Activated CD4-positive, alpha-beta T cell treated with anti-CD3 and anti-CD28 coated beads for 4 hours (primary cell): ENCODE measurements at places on chromosomes 4 and X.

DNA sequence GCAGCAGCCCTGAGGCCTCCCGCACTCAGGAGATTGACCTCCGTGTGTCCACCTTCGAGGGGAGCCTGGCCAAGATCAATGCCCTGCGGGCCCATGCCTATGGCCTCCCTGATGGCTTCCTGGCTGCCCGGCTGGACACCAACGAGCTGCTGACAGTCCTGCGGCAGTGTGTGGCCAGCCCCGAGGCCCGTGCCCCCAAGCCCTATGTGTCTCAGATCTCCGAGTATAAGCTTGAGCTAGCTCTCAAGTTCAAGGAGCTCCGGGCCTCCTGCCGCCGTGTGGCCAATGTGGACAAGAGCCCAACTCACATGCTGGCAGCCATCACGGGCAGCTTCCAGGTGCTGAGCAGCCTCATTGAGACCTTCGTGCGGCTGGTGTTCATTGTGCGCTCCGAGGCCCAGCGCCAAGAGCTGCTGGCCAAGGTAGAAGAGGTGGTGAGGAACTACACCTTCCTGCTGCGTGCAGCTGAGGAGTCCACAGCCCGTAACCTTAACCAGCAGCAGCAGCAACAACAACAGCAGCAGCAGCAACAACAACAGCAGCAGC, 25.5 kb upstream of the PRPS1 start:
- DNase-seq = no peak

DNA sequence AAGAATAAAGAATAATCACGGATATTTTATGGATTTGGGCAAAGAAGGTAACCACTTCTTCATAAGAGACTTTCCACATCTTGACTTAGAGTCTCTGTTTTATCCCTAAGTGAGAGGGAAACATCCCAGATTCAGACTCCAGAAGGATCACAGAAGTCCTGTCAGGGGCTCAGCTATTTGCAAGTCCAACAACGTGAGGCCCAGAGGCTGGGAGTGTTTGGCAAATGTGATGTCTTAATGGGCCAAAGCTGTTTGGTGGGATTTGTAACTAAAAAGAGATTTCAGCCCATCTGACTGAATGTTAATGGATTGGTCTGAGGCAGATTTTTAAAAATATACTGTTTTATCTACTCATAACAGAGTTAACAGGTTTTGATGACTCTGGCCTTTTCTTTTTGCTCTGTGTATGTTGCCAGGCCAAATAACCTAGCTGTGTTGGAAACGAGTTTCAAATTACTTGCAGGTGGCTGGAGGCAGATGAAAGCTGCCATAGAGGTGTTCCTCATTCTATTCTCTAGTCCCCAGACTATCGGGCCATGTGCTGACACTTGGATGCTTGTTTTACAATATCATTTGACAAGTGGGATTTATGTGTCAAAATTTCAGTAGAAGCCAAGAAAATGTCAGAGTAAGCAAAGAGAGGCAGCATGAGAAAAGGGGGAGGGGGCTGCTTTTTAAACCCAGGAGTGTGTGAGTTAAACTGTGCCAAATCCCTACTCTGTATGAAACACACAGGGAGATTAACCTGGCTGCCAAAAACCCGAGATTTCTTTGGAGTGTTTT, 330.9 kb downstream of the DCHS2 start:
- DNase-seq = no peak

- DNase-seq = no peak
Observed at GRCh38 chr4:7377223-7377865, 57.4 kb downstream of the PSAPL1 start.

DNA sequence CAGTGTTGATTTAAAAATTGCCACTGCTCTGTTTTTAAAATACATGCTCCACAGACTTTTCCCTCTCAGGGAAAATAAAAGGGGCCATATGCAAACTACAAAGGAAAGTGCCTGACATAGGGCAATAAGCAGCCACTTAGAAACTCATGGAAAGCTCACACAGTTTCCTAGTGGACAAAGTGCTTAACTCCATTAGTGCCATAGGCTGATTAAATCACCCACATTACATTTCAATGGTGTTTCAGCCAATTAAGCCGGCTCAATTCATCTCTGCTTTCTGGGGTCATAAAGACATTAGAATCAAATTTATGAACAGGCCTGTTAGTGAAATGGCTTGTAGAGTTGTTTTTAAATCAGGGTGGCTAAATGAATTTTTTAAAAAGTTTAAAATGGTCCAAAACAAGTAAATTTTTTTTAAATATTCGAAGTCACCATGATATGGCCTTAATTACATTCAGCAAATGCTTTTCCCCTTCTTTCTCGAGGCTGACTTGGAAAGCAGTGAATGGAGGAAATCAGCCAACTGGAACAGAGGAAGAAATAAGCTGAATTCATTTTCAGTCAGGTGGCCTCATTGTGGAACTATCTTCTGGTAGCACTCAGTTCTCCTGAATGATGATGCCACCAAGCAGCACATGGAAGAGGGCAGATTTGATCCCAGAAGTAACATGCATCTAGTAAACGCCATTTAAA, 2305.1 kb upstream of the AGA start:
- DNase-seq = no peak

DNA sequence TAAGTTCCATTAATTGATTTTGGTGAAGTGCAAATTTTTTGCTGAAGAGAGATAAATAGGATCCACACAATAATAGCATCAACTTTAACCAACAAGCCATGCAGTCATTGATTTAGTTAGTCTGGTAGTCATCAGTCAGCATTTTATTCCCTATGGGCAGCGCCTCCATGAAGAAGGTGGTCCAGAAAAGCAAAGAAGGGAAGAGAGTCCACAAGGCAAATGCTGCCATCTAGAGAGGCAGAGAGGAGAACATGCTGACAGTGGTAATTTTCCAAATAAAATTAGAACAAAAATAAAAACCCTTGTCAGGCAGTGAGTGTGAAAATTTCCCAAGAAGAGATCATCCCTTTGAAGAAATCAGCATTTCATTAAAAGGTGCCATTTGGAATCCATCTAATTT, 366.7 kb upstream of the FAM241A start:
- DNase-seq = no peak

GRCh38 chr4:119525005-119525749, 103.4 kb downstream of the PDE5A start:
- no peak for DNase-seq

DNA sequence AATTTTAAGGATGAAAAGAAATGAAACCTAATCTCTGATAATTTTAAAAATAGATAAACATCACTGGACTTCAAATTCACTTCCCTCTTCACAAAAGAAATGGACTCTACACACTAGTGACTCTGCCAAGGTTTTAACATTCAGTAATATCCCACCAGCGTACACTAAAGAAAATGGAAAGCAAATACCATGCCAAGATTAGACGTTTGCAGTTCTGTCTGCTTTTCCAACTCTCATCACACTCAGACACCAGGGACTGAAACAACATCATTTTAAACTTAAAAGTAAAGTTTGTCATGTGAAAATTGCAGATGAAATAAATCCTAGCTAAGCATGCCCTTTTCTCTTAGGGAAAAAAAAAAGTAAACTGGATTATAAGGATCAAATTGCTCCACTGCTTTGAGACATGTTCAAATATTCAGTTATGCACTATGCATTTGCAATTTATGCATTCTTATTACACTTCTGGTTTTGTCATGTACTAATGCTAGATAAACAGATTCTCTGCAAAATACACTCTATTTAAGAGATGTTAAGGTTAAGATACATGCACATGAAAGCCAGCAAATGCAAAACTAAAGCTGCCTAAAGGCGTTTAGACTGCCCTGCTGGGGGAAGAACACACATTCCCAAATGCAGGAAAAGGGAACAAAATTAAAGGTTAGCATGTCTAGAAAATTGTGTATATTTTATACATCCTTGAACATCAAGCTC, 534.4 kb upstream of the EPHA5 start:
- DNase-seq = no peak

DNA sequence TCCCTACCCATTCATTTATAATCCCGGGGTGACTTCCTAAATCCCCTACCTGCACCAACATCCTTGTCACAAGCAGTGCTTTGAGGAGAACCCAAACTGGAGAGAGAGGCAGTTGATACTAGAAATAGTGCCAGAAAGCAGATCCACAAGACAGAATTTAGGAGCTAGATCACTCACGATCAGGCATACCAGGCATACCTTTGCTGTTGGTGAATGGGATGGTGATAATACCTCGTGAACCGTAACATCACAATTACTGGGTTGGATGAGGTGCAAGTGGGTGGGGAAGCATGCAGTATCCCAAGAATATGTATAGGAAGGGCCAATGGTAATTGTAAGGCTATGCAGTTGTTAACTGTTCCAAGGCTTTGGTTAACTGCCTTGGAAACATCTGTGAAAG, 129.3 kb downstream of the TMA16 start:
- DNase-seq = no peak

GRCh38 chr4:175125410-175126068, 207.4 kb downstream of the ADAM29 start:
- DNase-seq = no peak

DNA sequence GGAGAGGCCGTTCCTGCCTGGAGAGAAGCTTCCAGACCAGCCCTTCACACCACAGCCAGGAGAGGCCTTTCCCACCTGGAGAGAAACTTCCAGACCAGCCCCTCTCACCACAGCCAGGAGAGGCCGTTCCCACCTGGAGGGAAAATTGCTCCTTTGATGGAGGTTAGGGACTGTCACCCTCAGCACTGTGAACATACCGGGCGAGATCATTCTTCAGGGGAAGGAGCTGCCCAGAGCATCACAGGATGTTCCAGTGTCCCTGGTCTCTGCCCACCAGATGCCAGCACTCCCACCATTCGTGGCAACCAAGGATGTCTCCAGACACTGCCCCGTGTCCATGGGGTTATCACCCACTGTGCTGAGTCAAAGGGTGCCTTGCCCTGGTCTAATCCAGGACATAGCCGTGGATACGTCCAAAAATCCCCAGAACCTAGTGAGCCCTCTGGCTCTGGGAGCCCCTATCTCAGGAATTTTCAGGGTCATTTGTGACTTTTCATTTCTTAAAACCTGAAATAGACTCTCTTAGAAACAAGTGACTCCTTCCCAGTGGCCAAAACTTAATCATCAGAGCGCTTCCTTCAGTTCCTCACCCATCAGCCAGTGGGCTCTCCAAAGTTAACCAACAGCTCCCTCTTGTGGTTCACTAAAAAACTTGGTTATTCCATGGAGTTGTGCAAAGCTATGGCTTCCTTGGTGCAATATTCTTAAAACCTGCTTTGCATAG, 80.2 kb downstream of the CRMP1 start:
- DNase-seq = no peak

DNA sequence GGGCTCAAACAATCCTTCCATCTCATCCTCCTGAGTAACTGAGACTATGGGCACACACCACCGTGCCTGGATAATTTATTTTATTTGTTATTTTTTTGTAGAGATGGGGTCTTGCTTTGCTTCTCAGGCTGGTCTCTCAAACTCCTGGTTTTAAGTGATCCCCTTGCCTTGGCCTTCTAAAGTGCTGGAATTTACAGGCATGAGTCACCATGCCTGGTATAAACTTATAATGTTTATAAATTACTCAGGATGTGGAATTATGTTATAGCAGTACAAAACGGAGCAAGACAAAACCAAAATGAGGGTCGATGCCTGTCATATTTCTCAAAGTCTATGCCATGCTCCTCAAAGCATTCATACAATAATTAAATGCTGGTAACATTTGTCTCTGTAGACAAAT, 29.8 kb upstream of the TEX13C start:
- no peak for DNase-seq

DNA sequence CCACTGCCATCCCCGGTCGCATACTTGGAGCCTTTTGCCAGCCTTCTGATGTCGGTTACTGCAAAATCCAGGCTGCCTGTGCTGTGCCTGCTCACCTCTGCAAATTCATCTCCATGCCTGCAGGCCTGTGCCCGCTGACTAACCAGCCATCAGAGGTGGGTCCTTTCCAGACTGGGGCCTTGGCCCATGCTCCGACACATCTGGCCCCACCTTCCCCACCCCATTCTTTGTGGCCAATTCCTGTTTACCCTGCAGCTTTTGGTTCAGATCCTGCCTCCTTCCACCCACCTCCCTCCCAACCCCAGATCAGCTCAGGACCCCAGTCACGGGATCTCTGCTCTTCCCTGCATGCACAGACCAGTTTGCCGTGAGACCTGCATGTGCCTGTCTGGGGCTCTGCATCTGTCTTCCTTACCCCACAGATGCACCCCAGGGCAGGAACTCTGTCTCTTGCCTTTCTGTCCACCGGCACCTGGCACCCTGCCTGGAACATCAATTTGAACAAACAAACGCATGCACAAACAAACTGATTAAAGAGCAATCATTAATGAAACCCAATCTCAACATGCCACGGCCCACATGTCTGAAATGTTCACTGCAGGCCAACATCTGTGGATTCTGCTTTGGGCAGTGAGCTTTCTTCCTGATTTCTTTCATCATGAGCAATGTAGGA, 112.8 kb upstream of the PSAPL1 start:
- DNase-seq = no peak

DNA sequence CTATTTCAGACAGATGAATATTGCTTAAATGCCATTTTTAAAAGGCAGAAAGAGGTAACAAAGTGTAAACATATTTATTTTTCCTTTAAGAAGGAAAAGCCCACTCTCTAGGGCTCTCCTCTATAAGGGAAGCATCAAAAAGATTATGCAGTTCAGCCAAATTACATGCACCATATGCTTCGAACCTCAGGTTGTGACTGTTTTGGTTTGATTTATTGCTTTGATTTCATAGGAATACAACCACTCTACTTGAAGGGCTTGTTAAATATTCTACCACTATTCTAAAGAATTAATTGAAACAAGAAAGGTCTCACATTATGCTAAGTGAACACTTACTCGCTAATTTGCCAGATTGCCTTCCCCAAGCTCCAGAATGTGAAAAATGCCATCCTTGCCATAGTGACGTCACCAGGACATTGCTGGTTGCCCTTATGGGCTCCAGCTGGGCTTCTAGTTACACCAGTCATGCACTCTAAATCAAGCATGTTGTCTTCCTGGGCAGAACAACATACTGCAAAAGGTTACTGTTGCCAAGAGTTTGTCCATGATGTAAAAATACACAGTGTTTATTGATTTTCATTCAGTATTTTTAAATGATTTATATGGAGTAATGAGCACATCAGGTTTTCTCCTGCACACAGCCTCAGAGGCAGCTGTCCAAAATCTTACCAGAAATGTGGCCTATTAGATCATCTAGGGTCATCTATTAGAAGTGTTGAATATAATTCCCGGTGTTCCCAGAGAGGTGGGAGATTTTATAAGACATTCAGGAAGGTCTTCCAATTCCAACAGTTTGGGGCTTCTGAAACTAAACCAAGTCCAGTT, 164.4 kb upstream of the RAPGEF2 start:
- no peak for DNase-seq

- no peak for DNase-seq
Observed at GRCh38 chr4:98682719-98683118, 24.3 kb upstream of the TSPAN5 start.

GRCh38 chr4:75696071-75696470, 22.9 kb upstream of the G3BP2 start:
- DNase-seq = no peak
